ENCODE measurements at places on chromosomes 4 and X.
A peak's percentile ranks its signal among the peaks of the same experiment; 100 is the strongest.

- no peak for DNase-seq
These were observed 208.7 kb downstream of the CBLL2 start for GRCh38 chrX:22481436-22481835.

GRCh38 chr4:42750856-42751255, 94.0 kb upstream of the ATP8A1 start:
- DNase-seq, result no peak

DNA sequence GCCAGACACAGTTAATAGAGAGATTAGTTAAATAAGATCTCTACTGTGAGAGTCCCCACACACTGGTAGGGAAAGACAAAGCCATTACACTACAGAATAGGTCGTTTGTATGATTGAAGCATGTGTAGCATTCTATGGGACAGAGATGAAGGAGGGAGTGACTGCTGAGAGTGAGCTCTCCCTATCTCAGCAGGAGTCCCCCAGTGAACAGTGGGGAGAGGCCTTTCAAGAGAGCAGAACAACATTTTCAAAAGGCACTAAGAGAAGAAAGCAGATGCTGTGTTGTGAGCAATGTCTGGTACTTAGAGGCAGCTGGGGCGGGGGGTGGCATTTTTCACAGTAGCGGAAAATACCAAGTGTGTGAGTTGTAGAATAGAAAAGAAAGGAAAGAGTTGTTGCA, 413.6 kb downstream of the AFF2 start:
- no peak for DNase-seq

GRCh38 chr4:146507632-146508031, 14.1 kb downstream of the SLC10A7 start:
- no peak for DNase-seq

GRCh38 chr4:76950956-76951671, 1.6 kb downstream of the SEPTIN11 start:
- peak; percentile 59 for DNase-seq

- DNase-seq, result no peak
These were observed 92.9 kb downstream of the EGF start for GRCh38 chr4:110005461-110006056.

DNA sequence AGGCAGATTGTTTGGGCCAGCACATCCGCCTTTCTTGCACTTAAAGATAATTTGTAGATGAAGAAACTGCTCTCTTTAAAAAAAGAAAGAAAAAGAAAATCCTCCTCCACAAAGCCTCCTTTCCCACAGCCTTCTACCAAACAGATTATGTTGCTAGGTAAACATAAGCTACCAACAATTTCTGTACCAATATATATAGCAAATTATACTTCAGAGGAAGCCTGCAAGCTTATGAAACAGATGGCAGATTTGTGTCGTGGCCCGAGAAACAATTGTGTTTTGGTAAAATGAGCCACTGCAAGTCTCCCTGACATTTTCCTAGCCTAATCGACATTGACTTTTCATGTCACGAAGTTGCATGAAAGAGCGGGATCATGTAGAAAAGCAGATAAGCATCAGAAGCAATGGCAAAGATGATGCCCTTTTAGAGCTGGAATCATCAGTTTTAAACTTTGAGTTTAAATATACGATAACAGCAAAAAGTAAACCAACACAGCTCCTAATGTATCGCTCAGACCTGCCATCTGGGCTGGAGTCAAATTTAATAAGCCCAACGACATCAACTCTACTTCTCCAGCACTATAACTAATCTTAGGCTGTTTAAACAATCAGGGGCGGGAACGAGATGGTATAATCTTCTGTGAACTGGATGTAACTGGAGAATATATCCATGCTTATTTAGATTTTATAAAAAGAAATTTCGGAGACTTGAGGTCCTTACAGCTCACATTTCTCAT, 94.9 kb upstream of the PLAC1 start:
- DNase-seq, result no peak

DNA sequence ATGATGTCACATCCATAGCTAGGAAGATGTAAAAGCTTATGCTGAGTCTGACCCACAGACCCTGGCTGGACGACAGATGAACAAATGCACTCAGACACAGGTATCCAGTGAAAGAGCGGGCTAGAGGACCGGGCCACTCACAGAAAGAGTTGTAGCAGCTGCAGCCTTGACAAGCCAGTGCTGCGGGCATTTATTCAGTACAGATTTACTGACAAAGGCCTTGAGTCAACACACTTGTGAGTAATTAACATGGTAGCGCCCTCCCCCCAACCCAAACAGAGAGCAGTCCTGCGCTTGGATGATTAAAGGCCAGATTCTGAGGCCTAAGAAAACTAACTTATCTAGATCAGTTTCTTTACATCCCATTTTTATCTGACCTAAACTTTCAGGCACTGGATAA, 244.6 kb downstream of the SPANXN4 start:
- DNase-seq, result no peak

DNA sequence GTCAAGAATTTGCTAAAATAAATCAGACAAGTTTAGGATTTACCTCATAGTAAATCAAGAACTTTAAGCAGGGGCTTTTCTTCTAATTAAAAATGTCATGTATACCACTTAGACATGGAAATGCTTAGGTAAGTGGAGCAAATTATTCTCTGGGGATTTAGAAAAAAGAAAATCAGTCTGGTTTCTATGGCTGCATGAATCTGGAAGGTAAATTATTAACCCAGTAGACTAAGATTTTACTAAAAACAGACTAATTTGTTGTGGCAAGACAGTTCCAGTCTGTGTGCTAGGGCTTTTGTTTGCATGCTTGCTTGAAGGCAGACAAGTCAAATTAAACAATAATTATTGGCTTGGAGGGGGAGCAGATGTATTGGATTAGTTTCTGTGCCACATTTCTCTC, 140.6 kb downstream of the TBL1X start:
- DNase-seq, result no peak

DNA sequence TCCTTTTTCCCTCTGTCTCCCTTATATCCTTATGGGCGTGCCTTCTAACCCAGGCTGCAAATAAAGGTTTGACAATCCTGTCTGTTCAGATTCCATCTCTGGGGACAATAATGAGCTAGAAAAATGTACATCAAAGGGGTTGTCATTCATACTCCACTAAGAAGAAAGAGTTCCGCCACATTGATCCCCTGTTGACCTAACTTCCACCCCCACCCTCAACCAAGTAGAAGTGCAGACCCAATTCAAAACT, 541 bp upstream of the GABRA3 start:
- DNase-seq, result no peak

DNA sequence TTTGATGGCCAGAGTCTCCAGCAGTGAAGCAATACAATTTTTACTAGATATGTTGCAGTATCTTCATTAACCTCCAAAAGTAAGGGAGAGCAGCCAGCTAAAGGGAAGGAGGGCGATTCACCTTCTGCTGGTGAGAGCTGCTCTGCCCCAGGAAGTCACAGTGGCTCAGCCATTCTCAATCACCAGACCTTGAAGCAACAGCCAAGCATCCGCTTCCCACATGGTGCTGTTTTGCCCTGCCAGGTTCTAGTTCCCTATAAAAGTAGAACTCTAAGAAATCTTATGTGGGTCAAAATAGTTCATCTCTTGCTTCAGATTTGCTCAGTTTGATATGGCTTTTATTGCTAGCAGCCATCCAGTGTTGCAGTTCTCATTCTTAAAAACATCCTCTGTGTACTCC, 166.8 kb downstream of the STIM2 start:
- no peak for DNase-seq

GRCh38 chrX:28609917-28610613, 22.8 kb downstream of the IL1RAPL1 start:
- no peak for DNase-seq

DNA sequence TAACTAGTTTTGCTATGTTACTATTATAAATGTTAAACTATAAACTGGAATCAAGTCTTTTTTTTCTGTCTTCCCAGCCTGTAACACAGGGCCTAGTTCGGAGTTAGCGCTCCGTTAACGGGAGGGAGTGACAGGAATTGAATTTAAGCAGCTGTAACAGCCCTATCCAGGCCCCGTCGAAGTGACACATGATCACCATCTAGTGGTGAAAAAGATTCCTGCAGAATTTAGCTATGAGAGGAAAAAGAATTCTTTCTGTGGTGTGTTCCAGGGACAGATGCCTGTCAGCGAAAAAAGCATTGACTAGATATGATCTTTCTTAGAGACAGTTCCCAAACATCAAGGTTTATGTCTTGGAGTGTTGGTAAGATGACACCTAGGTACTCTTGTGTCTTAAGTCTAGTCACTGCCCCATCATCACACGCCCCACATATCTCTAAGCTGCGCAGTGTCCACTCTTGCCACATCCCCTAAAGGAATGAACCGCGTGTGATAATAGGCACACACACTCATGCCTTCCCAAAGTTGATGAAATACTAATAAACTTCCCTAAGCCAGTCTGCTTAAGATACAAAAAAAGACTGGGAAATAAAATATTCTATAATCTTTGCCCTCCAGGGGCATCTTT, 2.1 kb downstream of the GAB3 start:
- no peak for DNase-seq

DNA sequence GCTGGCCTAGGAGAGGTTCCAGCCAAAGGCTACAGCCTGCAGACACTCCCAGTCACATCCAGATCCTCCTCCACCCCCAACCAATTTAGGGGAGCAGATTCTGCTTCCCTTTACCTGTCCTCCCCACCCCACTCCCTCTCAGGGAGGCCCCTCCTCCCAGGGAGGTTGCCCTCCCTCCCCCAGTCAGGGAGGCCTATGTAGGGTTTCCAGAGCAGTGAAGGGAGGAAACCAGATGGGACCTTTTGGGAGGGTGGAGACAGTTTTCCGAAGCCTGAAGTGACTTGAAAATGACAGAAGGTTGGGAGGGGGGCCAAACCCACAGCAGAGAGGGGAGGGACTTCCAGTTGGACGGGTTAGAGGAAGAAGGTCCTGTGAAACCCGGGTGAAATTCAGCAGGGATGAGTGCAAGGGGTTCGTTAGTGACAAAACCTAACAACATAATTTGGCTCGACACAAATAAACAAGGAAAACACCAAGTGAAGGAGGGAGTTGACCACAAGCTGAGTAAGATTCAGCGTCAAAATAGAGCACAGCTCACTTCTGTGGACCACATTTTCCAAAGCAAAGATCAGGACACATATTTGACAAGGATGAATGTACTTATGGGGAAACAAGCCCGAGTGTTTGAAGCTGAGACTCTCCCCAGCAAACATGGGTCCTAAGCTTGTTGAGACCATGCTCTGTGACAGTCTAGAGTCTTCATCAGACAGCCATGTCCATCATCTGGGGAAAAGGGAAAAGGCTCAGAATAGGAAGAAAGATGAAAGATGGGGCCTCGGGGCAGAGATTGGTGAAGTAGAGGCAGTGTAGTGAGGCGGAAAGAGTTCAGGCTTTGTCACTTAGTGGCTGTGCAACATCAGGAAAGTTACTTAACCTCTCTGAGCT, 46.4 kb downstream of the PRPS1 start:
- DNase-seq, result no peak

DNA sequence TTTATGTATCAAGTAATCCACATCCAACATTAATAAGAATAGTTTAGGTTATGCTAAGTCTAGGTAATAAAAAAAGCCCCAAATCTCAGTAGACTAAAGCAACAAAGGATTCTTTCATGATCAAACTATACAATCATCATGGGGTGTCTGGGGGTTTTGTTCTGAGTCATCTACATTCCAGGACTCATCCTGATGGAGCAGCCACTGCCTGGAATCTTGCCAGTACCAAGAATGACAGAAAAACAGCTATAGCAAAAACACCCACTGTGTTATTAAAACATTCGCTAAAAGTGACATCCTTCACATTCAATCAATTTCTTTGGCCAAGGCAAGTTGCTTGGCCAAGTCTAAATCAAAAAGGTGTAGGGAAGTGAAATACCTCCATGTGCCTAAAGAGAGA, 3.9 kb upstream of the ARHGEF38 start:
- DNase-seq, result no peak

DNA sequence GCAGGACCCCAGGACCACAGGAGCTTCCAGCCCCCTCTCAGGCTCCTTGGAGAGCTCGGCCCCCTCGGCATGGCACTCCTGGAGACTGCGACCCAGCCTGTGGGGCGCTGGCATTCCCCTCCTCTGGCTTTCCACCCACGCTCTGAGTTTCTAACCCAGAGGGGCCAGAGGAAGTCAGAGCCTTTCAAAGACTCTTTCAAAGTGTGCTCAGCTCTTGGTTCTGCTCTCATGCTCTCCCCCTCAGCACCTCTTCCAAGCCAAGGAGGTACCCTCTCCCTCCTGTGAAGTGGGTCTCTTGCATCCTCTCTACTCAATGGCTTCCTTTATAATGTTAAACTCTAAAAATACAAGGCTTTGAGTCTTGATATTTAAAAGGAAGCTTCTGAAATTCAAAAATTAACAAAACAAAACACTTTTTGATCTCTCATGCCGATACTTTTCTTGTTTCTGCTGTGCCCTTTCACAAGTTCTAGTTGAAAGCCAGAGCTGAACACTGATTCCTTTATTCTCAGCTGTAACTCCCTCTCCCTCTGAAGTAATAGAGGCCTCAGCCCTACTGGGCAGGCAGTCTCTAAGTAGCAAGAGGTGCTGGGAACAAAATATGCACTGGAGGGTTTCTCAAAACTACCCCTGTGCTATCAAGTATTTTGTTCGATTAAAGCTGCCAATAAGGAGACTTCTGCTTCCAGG, 82.8 kb downstream of the NAT8L start:
- DNase-seq, result no peak

DNA sequence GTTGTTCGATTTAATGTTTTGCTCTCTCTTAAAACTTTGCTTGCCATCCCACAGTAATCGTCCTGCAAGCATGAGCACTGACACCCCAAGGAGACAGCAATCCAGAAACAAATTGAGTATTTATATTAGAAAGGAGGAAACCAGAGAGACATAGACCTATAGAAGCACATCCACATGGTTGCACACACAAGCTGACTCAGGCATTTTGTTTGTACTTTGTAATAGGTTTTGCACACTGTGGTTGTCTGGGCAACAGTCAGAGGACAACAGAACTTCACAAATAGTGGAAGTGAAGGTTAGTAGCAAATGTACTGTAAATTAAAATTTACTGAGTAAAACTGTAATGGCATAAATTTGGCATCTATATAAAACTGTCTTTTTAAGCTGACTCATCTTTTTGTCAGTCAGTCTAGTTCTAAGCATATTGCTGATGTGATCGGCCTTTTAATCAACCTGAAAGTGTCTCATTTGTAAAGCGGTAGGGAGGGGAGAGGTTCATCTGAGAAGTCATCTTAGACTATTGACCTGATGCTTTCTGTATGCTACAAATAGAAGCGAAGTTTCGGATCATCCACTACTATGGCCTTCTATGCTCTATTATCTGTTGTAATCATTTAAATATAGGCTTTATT, 1624.7 kb downstream of the ARAP2 start:
- DNase-seq, result no peak

DNA sequence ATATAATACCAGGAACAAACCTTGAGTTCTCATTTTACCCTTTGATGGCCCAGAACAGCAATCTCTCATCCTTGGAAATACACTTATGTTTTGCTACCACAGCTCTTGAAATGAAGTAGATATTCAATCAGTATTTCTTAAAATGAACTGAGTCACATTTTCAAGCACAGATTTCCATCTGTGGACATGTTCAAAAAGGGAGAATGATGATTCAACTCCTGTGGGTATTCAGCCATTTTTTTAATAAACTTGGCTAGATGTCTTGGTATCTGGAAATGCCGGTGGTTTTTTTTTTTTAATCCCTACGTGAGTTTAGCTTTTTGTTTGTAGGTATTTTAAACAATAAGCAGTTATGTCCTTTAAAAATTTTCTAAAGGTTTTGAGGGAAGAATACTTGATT, 64.2 kb upstream of the TRPC5OS start:
- no peak for DNase-seq

Measured in sciatic nerve (tissue), 2 donors.